Cardiac septum (tissue), 1 donor: ENCODE measurements at places on chromosomes 16 and 17. TPM values are rescaled to one million over a fixed set of nuclear protein-coding genes. Genes with fewer than 3 reads are reported as not detected.

GRCh38 chr17:76087531-76087930, 8.5 kb downstream of the ZACN start:
- DNase-seq, result no peak

DNA sequence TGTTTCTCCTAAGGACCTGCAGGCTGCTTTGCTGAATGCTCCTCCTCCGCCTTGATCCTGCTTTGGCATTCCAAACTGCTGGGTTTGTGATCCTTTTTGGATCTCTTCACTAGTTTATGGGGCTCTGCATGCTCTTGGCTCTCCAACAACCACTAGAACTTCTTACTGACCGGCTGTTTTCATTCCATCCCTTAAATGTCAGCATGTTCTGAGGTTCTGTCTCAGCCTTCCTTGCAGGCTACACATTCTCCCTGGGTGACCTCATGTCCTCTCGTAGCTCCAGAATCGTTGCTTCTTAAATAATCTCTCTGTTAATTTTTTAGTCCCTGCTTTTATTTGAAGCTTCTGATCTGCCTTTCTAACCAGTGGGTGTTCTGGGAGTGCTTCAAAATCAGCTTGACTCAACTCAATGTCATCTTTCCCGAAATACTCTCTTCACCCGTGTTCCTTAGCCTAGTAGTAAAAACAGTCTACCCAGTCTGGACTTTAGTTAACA, 119.0 kb upstream of the HS3ST2 start:
- DNase-seq, result no peak

GRCh38 chr17:17125136-17126084, 80.7 kb downstream of the PLD6 start:
- DNase-seq, result no peak

DNA sequence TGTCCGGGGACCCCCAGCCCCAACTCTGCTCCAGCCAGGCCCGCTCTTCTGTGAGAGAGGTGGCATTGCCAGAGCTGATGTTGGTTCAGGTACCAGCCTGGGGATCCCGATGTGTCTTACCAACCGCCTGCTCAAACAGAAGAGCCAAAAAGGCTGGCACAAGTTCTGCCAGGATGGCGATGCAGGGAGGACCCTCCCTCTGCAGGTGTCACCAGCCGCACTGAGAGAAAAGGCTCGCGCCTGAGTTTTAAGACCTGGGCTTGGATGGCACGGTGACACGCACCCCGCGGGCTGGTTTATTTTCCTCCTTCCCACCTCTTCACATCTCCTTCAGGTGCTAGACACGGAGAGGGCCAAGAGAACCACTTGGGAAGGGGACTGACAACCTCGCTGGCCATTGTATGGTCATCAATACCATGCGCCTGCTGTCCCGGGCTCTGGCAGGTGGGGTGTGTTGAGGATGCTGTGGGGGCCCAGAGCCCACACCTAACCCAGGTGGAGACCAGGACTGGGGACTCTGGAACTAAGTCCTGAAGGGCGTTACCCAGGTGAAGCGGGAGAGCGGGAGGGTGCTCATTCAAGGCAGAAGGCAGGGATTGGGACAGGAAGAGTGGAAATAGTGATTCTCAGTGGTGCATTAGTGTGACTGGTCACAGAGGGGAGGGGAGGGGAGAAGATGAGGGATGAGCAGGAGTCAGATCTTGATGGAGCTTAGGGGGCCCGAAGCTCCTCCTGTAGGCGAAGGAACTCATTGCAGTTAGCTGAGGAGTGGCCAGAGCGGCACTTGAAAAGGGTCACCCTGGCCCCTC, 16.3 kb downstream of the FOXJ1 start:
- no peak for DNase-seq

GRCh38 chr17:62672957-62673356, 45.5 kb downstream of the MRC2 start:
- no peak for DNase-seq

DNA sequence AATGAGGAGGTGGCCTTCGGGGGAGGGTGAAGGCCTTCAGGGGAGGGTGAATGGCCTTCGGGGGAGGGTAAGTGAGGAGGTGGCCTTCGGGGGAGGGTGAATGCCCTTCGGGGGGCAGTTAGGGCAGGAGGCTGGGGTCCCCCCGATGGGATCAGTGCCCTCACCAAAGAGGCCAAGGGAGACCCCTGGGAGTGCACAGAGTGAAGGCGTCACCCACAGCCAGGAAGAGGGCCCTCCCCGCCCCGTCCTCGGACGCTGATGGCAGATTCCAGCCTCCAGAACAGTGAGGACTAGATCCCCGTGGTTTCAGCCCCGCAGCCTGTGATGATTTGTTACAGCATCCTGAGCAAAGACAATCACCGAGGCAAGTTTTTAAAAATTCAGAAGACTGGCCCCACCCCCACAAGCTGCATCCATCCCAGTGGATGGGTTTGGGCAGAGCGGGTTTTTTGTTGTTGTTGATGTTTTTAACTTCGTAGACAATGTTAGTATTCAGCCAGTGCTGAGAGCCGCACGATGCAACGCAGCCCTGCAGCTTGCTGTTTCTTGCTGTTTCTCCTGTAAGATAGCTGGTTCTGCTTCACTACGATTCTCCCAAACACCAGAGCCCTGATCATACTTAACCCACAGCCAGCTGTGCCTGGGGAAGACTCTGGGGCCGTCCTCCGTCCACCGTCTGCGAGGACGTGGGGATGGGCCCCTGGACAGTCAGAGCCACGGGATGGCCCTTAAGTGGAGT, 40.7 kb upstream of the CBFA2T3 start:
- DNase-seq, result no peak

DNA sequence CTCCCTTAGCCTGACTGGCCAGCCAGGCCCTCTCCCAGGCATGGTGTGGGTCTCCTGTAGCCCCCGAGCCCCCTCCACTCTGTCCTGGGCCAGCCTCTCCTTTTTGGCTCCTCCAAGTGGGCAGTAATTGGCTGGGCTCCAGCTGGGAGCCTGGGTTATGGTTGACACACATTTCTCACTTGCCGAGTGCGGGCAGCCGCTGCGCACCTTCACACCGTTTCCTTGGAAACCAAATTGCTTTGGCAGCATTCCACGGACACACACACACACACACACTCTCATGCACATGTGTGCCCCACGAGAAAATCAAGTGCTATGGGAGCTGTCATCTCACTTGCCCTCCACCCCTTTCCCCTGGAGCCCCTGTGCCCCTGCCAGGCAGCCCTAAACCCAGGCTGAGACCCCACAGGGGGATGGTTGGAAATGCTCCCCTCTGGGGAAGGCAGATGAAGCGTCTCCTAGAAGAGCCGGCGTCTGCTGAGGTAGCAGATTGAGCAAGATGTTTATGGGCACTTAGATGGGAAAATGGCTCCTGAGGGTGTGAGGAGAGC, 402.7 kb upstream of the TNRC6C start:
- no peak for DNase-seq

- no peak for DNase-seq
Measured at GRCh38 chr16:19073344-19073743, 5.9 kb downstream of the COQ7 start.

SLC13A2 gene
- not detected for total RNA-seq

ZBTB4 gene
- total RNA-seq, result 69.4 TPM

SHISA6 gene
- 0.35 TPM for total RNA-seq

SNAI3 gene
- total RNA-seq, result 0.97 TPM
